ENCODE measurements at places on chromosomes 3 and 15. TPM values are rescaled to one million over a fixed set of nuclear protein-coding genes. Genes with fewer than 3 reads are reported as not detected.

GRCh38 chr3:43953380-43953779 lies 262.6 kb downstream of the ABHD5 start:
- no peak overlapping the region for H3K27ac ChIP-seq
- no peaks in the 10 kb centered on the region for H3K4me1 ChIP-seq
- DNase-seq = no peak
- peaks cover 5% of the 10 kb centered on the region for H3K27me3 ChIP-seq
- no peaks in the 10 kb centered on the region for H3K36me3 ChIP-seq

Gene PGBD4
- polyA plus RNA-seq = 0.86 TPM

GRCh38 chr3:108462899-108463298 lies 47.5 kb downstream of the MYH15 start:
- no peak overlapping the region for H3K27ac ChIP-seq
- no peak overlapping the region for H3K4me3 ChIP-seq
- no peaks in the 10 kb centered on the region for H3K4me1 ChIP-seq
- no peaks in the 10 kb centered on the region for H3K27me3 ChIP-seq
- H3K36me3 ChIP-seq = no peaks in the 10 kb centered on the region

DNA sequence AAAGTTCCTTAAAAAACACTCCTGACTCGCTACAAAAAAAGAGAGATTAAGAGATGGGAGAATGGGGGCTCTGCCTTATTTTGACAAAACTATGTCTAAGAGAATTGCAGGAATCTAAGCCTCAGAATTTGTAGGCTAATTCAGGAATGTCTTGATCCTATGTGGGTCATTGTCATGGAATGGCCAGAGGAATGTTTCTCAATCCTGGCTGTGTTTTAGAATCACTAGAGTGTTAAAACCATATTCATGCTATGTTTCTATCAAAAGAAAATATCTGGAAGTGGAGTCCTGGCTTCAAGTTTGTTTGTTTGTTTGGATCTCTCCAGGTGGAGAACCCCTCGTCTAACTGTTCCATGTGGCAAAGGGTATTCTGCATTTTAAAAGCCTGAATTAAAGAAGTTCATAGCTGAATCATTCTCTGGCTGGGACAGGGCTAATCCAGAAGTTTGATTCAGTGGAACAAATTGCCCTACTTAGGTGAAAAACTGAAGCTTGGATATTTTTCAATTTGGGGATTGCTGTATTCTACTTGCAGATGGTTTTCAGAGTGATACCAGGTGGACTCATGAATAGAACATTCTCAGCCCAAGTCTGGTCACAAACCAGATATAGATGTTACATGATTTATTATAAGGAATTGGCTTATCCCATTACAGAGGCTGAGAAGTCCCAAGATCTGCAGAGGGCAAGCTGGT lies 28.2 kb downstream of the GJD2 start:
- no peaks in the 10 kb centered on the region for H3K27me3 ChIP-seq
- H3K27ac ChIP-seq = no peak overlapping the region
- peaks cover 3% of the 10 kb centered on the region for H3K4me1 ChIP-seq
- H3K4me3 ChIP-seq = no peak overlapping the region
- H3K36me3 ChIP-seq = no peaks in the 10 kb centered on the region
- DNase-seq = no peak

GRCh38 chr3:31469385-31469784 lies 63.3 kb upstream of the STT3B start:
- H3K4me3 ChIP-seq = no peak overlapping the region
- no peak for DNase-seq
- H3K36me3 ChIP-seq = no peaks in the 10 kb centered on the region
